ENCODE measurements at places on chromosomes 5 and 9. TPM values are rescaled to one million over a fixed set of nuclear protein-coding genes. Genes with fewer than 3 reads are reported as not detected.

The PIP5KL1 gene
- 1.2 TPM for total RNA-seq

The ACTBL2 gene
- 0.16 TPM for total RNA-seq

The NCS1 gene
- 6.9 TPM for total RNA-seq

The CAMK4 gene
- not detected for total RNA-seq

The TLX3 gene
- not detected for total RNA-seq

The CHSY3 gene
- total RNA-seq, result not detected

The FGFR4 gene
- total RNA-seq, result 145 TPM

The MYMK gene
- not detected for total RNA-seq

The SLC36A2 gene
- not detected for total RNA-seq

DNA sequence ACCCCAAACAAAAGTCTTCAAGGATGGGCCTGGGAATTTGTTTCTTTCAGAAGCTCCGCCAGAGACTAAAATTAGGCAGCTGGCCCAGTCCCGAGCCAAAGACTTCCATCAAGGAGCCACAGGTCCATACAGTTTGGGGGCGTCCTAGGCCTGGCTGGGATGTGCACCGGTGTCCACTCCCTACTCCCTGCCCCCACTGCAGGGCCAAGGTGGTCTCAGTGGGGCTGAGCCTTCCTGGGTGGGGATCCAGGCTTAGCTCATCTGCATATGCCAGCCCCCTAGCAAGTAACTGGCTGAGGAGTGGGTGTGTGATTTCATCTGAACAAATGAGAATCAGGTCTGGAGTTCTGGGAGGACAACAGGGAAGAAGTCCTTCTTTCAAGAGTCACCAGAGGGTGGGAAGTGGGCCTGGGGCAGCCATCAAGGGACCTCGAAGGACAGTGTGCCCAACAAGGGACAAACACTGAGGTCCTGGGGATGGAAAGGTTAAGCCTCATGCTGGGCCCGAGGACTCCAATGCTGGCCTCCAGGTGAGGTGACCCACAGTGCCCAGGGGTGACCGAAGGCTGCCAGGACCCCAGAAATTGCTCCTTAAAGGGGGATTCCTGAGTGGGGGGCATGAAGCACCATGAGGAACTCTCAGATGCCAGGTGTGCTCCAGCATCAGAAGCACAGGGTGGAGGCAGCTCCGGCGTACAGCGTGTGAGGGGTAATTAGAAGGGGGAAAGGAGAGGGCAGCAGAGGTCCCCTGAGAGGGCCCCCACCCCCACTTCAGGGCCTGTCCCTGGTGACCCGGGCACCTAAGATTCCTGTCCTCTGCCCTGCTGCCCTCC lies 91.3 kb downstream of the ZNF354C start:
- DNase-seq, result no peak

DNA sequence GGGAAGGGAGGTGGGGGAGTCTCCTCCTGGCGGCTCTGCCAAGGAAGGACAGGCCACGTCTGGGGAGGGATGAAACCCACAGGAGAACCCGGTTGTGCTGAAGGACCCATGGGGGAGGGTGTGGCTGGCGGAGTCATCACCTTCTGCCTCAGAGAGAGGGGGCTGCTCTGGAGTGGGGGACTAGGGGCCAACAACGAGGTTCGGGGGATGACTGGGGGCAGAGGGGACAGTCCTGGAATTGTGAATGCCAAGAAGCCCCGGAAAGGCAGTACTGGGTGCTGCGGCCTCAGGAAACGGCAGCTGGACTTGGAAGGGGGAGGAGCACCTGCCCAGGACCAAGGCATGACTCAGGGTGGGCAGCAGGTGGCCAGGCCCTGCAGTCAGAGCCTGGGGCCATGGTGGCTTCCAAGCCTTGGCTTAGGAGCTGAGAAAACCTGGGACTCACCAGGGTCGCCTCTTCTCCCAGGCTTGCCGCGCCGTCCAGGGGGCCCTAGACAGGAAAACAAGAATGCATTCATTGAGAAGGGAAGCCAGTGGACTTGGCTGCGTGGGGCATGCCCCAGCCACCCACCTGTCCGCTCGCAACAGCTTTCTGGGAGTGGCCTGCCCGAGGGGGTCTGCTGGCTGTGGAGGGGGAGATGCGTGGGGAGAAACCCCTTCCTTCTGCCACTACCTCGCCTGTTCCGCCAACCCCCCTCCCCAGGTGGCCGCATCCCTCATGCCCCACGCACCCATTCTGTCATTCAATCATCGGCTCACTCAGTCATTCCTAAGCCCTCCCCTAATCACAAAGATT lies 74.0 kb upstream of the PHYKPL start:
- no peak for DNase-seq

DNA sequence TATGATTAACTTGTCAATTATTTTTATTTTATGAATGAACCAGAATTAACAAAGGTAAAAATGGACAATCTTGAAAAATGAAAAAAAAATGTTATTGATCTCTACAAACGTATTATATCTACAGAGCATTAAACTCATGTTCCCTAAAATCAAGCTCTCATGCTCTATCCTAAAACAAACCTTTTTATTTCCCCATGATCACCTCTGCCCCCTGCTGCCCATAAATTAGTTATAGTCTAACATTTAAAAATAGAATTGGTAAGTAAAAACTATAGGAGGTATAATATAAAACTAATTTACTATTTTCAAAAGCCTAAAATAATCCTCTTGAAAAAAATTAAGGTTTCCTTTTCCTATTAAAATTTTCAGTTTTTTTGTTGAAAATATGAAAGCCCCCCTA lies 168.0 kb upstream of the POU5F2 start:
- DNase-seq, result peak; percentile 41

DNA sequence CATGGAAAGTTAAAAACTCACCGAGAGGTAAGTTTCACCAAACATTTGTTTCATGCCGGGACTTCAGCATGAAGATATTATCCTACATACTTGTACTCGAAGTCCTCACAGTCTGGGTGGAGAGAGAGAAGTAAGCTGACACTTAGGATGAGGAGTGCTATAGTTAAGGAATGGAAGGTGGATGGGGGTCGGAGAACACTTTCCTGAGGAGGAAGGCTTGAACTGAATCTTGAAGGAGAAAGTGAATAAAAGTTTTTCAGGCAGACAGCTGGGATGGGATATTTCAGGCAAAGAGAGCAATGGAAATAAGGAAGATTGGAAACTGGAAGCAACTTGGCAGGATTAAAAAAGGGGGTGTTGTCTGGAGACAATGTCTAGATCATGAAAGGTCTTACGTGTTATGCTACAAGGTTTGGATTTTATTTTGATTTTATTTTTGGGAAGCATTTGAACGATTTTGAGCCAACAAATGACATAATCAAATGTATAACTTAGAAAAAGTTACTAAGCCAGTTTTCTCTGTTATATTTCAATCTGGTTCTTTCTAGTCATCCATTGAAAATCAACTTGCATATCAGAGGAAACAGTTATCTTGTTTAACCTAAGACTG lies 167.1 kb downstream of the PAM start:
- DNase-seq, result no peak

DNA sequence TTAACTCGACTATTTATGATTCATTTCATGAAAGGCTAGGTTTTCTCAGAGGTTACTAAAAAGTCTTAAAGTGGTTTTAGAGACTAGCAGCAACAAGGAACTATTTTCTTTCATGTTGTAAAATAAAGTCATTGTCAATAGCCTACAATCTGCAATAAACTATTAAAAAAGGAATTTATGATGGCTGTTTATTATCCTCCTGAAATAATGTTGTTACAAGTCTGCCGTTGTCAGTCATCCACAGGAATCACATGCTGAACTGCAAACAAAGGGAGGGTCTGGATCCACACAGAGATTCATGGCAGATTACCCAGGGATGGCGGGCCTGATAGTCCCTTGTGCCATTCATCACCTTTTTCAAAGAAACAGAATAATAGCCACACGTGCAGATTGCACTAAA lies 49.2 kb downstream of the TMEM174 start:
- DNase-seq, result no peak

- no peak for DNase-seq
Measured at GRCh38 chr5:6757414-6757969, 44.3 kb downstream of the TENT4A start.

DNA sequence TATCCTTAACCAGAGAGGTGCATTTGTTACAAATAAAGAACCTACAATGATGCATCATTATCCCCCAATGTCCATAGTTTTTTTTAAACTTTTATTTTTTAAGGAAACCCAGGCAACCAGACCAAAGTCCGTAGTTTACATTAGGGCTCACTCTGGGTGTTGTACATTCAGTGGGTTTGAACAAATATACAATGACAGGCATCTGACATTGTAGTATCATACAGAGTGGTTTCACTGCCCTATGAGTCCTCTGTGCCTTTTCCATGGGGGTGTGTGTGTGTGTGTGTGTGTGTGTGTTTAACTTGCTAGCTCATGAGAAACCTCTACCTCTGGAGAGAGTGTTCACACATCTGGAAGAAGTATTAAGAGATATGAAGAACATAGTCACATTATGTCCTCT lies 141.5 kb downstream of the KDM4C start:
- no peak for DNase-seq

DNA sequence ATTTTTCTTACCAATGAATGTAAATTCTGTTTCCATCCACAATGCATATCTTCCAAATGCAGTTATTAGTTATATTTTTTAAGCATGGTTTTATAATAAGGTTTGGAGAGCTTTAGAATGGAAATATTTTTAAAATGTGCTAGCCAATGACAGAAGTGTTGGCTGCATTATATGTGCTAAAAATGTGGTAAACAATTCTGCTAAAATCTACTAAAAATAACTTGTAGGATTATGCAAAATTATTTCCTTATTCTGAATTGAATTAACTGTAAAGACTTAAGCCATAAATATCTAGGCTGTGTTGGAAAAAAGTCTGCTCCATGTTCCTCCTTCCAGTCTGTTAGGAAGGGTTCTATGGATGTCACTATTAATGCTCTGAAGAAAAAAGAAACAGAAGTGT lies 503.3 kb downstream of the PRR16 start:
- no peak for DNase-seq

- no peak for DNase-seq
Measured at GRCh38 chr5:171250738-171251137, 58.3 kb upstream of the TLX3 start.

DNA sequence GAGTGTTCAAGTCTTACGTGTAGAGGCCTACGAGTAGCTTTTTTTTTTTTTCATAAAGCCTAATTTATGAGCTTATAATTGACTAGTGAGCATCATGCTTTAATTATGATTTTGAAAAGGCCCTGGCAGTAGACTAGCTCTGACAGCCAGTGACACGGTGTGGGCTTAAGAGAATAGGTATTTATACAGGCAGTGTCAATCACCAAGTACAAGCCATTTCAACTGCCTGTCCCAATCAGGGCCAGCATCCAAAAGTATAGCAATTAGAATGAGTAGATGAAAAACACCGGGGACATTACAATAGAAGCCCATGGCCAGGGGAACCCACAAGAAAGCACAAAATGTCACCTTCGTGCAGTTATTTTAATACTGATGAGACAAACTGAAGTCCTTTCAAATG lies 552.8 kb downstream of the CAAP1 start:
- no peak for DNase-seq

GRCh38 chr5:154485850-154486426 lies 7.9 kb upstream of the HAND1 start:
- DNase-seq, result no peak

DNA sequence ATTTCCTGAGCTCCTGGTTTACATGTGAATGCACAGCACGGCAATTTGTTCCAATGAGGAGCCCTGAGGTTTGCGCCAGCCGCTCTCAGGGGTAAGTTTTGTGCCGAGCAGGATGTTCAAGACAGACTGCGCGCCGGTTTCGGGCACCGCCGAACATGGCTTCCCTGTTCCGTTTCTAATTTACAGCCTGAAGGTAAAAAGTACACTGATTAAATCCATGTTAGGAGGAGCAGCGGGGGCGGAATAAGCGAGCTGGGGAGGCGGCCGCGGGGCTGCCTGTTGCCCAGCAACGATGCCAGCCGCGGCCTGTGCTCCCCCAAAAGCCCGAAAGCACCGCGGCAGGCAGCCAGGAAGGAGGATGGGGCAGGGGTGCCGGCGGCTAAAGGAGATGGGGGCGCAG lies 6.4 kb downstream of the SOWAHA start:
- no peak for DNase-seq

DNA sequence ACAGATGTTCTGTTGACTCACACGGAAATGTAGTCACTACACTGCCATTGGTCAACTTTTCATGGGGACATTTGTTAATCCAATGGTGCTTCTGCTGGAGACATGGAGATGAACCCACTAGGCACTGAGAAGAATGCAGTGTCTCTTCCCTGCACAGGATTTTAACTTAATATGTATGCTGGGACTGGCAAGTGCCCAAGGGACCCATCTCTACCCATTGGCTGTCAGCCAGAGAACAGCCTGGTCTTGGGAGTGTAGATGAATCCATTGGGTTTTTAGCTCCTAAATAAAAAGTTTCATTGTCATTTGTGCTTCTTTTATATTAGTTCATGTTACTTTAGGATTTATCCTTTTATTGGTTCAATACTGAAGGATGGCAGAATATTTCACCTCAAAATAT lies 195.8 kb upstream of the CDH6 start:
- DNase-seq, result no peak

GRCh38 chr9:102355982-102356381 lies 617.5 kb upstream of the GRIN3A start:
- DNase-seq, result no peak

GRCh38 chr5:103473725-103474124 lies 88.9 kb downstream of the NUDT12 start:
- no peak for DNase-seq

DNA sequence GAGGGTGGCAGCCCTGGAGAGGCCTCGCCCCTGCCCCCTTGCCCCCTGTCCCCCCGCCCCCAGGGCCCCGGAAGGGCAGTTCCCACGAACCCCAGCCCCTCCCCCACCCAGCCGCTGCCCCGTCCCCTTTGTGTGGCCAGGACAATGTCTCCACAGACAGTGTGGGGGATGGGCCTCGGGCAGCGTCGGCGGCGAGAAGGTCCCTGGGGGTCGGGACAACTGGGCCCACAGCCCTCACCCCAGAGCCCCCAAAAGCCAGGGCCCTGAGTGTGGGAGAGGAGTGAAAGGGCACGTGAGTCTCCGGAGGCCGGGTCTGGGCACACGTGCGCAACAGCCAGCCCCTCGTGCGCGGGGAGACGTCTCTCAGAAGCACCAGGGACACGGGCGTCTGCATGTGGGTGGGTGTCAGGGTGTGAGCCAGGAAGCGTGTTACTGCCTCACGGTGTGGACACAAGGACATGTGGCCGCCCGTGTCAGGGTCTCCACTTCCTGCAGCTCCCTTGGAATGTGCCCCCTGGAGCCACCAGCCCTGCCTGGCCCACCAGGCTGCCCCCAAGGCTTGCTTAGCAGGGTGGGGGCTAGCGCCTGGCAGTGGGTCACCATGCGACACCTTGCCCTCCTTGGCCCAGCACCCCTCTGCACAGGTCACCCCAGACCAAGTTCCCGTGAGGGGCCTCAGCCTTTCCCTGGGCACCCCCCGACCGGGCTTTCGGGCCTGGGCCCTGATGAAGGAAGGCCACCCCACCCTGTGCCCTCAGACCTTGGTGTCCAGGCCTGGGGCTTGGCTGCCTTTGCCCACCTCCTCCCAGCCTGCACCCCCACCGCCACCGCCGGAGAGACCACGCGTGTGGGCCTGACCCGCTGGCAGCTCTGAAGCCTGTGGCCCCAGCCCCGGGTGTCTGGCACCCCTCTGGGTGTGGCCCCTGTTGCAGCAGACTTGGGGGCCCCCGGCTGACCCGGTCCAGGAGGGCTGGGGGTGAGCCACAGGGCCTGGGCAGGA lies 12.8 kb upstream of the NRARP start:
- DNase-seq, result no peak

GRCh38 chr9:95626885-95627558 lies 110.3 kb upstream of the PTCH1 start:
- DNase-seq, result no peak

All from HT-29 (cell line).